ENCODE measurements at places on chromosomes 6 and 20.

DNA sequence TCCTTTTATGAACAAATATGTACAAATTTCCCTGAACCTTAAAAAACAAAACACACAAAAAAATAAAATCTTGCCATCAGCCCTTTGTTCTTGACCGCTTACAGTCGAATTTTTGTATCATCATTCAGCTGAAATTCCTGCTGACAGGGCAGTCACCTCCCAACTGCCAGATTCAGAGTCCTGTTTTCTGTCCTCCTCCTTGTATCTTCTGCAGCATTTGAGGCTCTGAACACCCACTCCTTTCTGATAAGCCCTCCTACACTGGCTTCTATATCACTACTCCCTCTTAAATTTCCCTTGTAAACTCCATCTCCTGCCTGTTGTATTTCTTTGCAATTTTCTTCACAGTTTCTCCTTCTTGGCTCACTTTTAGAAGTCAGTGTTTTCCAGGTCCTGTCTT, 77.8 kb upstream of the CCN6 start:
- no peak for DNase-seq

DNA sequence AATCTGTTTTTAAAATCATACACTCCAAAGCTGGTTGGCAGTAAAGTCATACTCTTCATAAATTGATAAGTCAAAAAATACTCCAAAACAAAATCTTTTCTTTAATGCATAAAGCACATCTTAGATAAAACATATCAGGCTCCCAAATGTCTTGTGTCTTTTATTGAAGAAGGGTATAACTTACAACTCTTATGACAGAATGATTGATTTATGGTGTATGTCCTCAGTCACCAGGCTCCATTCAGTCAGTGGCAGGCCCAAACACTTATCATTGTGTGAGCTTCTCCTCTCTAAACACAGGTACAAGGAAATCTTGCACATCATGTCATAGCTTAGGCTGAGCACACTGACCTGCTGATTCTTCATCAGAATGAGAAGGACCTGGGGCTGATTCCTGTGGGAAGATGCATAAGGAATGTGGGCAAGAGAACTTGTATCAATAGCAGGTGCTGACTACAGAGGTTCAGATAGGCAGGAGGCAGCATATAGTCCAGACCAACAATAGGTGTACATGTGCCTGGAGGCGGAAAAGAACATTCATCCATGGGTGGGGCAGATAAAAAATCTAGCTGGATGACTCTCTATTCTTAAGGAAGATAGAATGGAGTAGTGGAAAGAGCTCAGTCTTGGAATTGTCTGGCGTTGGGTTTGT, 1.9 kb downstream of the CALHM5 start:
- DNase-seq = no peak

- no peak for DNase-seq
Observed at GRCh38 chr6:150897400-150897943, 32.0 kb downstream of the MTHFD1L start.

DNA sequence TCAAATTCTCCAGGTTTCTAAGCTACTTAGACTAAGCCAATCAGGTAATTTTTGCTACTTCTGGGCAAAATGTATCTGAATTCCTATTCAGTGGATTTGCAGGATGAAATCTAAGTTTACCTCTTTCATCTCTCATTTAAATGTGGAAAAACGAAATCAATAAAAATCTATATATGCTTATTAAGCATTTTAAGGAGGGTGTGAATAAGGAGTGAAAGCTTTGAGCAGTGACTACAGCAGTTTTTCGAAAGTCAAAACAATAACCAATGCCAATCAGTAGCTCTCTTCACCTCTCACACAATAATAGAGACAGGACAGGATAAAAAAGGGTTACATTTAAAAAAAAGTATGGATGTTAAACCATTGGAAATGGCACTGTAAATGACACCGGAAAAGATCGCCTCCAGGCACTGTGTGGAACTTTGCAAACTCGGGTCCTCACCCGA, 476 bp upstream of the BCKDHB start:
- DNase-seq = no peak

DNA sequence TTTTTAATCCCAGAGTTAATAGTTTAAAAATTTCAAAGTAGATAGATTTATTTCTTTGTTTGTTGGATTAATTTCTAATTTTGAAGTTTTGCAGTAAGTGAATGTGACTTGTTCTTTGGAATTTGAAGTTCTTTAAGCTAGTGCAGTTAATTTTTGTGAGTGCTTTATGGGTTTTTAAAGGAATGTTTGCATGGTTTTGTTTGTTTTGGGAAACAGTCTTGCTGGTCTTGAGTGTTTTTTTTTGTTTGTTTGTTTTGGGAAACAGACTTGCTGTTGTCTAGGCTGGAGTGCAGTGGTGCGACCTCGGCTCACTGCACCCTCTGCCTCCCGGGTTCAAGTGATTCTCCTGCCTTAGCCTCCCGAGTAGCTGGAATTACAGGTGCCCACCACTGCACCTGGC, 9.5 kb downstream of the PANK2 start:
- no peak for DNase-seq

GRCh38 chr6:93047033-93047432, 372.3 kb downstream of the EPHA7 start:
- no peak for DNase-seq
